ENCODE measurements at places on chromosomes 12 and 14.

- DNase-seq: no peak
Measured at GRCh38 chr14:54532111-54533012, 22.7 kb downstream of the CGRRF1 start.

DNA sequence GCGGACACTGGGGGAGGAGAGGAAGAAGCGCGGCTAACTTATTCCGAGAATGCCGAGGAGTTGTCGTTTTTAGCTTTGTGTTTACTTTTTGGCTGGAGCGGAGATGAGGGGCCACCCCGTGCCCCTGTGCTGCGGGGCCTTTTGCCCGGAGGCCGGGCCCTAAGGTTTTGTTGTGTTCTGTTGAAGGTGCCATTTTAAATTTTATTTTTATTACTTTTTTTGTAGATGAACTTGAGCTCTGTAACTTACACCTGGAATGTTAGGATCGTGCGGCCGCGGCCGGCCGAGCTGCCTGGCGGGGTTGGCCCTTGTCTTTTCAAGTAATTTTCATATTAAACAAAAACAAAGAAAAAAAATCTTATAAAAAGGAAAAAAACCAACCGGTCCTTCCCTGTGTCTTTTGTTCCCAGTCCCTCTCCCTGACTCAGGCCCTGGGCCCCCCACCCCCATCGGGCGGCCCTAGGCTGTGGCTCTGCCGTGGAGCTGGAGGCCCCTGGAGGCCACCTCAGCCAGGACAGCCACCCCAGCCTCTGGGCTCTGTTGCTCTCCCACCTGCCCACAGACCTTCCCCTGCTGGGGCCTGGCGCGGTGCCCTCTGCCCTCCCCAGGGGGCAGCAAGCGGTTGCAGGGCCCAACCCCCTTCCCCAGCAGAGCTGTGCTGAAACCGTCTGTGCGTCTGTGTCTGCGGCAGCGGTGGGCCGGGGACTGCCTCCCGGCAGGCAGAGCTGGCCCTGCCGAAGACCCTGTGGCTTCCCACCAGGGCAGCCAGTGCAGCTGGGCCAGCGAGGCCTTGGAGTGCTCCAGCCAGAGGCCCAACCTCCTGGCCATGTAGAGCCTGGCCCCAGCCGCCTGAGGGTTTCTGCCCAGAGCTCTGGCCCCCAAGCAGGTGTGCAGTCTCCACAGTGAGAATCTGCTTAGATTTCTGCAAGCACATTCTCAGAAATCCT lies 4.0 kb upstream of the CRIP2 start:
- no peak for DNase-seq

GRCh38 chr12:31618228-31619025 lies 27.5 kb upstream of the DENND5B start:
- DNase-seq: no peak

GRCh38 chr12:52814710-52815155 lies 817 bp upstream of the KRT4 start:
- no peak for DNase-seq

- DNase-seq: no peak
Measured at GRCh38 chr12:66683073-66683472, 4.2 kb upstream of the GRIP1 start.

DNA sequence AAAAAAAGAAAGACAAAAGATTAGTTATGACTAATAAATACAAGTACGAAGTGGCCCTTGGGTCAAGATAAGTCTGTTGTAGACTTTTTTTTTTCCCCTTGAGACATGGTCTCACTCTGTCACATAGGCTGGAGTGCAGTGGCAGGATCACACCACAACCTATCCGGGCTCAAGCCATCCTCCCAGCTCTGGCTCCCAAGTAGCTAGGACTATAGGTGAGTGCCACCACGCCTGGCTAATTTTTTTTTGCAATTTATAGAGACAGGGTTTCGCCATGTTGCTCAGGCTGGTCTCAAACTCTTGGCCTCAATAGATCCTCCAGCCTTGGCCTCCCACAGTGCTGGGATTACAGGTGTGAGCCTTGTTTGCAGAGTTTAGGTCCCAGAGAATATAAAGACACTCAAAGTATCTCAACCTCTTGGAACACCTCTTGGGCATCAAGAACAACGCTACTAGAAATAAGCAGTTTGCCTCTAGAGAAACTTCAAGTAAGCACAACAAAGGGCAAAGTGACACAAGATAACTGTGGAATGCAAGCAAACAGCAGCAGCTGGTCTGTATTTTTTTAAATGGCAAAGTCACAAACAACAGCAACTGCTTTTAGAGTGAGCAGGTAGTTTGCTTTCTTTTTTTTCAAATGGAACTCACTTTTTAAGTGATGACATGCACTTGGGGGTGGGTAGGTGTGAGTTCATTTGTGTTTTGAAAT lies 3.9 kb upstream of the MDM2 start:
- DNase-seq: no peak

- DNase-seq: no peak
Measured at GRCh38 chr14:28813810-28814209, 47.2 kb downstream of the FOXG1 start.

GRCh38 chr12:85029456-85029855 lies 6.6 kb downstream of the TSPAN19 start:
- DNase-seq: no peak

GRCh38 chr14:58647777-58648176 lies 10.0 kb downstream of the DACT1 start:
- no peak for DNase-seq

DNA sequence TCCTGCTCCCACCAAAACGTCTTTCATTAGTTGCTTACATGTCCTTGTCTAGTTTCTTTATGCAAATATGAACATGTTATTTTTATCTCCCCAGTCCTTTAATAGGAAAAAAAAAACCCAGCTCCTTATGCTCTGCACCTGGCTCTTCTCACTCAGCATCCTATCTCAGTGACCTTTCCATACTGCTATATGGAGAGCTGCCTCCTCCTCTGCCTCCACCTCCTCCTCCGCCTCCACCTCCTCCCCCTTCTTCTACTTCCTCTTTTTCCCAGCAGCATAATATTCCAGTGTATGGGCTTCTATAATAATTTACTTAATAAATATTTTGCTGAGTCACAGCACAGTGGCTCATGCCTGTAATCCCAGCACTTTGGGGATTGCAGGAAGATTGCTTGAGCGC lies 31.5 kb downstream of the ABCB9 start:
- no peak for DNase-seq

- DNase-seq: no peak
Measured at GRCh38 chr14:64612021-64612380, 62.2 kb downstream of the PPP1R36 start.

DNA sequence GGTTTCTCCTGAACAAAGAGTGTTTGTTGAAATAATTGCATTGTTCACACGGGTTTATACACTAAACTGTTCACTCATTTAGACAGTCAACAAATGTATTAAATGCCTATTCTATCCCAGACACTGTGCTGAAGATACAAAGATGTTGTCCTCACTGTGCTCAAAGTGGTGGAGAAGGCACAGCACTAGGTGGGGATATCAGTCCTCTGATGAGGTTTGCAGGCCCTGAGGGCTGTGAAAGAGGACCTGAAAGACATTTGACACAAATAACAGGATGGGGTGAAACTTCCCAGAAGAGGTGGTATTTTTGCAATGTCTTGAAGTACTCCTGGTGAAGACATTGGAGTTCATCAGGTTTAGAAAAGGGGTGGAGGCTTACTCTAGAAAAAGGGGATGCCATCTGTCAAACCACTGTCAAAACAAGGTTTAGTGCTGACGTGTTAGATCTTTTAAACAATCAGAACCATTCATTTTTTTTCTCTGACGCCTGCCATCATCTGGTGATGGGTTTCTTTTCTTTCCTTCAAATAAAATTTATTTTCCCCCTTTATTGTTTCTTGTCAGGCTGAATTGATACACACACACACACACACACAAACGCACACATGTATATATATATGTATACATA lies 69.5 kb downstream of the ACSS3 start:
- DNase-seq: no peak

DNA sequence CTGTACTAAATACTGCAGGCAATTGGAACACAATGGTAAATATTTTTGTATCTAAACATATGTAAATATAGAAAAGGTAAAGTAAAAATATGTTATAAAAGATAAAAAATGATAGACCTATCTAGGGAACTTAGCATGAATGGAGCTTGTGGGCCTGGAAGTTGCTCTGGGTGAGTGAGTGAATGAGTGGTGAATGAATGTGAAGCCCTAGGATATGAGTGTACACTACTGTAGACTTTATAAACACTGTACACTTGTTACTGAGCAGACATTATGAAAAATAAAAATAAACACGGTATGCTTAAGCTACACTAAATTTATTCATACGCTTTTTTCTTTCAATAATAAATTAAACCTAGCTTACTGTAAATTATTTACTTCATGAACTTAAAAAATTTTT lies 7.8 kb downstream of the FNTB start:
- no peak for DNase-seq

DNA sequence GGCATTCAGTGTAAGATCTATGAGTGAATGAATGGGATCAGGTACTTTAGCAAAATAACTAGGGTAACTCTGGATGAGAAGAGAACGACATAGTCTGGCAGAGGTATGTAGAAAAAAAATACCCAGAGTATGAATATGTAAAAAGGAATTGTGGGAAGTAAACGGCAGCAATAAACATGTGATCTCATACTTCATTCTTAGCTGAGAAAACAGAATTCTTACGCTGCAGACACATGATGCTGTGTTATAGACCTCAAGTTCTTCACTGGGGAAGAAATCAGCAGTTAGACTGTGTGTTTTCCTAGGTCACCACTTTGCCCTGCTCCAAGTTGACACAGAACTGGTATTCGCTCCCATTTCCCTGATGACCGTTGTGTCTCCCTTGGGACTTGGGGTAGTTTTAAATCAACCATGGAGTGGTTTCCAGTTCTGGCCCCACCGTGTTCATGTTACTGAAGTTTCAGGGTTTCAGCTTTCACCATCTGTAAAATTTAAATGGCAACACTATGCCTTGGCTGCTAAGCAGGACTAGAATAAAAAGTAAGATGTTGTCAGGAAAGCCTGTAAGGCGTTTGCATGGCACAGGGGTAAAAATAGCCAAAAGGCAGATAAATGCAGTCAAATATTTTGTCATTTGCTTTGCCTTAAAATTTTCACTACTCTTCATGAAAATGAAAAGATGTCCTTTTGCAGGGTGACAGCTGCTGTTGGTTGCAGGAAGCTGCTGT lies 223.7 kb downstream of the PELI2 start:
- DNase-seq: no peak

- DNase-seq: no peak
Measured at GRCh38 chr12:116545144-116545543, 14.0 kb upstream of the MAP1LC3B2 start.

DNA sequence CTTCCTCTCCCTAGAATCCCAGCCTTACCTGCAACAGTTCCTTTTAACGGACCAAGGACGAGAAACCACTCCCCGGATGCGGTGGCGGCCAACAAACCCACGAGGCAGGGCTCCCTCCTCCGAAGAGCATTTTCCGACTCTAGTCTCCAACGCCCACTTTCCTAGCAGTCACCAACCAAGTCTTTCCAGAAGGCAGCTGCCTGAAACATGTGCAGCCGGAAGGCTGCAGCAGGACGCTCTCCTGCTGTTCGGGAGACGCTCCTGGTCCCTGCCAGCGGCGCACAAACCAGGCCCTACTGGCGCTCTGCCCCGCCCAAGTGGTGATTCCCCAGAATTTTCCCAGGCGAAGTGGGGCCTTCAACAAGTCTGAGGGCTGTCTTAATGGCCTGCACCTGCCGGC lies 21.1 kb upstream of the ADAM20 start:
- DNase-seq: no peak

GRCh38 chr14:54535126-54535525 lies 25.4 kb downstream of the CGRRF1 start:
- no peak for DNase-seq

- no peak for DNase-seq
Measured at GRCh38 chr12:113351089-113351488, 7.3 kb upstream of the PLBD2 start.

- DNase-seq: no peak
Measured at GRCh38 chr14:92657457-92658142, 90.8 kb downstream of the LGMN start.

DNA sequence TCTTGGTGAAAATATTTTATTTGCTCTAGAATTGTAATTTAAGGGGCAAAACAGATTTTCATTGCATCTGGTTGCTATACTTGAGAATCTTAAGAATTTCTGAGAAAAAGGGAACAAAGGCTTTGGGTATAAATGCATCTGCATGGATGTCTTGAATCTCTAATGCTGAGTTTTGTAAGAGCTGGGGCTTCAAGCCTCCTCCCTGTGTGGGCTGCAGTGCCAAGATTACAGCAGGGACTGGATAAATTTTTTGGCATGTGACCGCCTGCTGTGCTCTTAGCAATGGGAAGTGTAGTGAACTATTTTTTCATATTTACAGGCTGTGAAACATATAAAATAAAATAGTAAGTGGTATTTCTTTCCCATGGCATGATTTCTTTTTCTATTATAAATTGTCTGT lies 70.0 kb downstream of the SLC38A6 start:
- no peak for DNase-seq

DNA sequence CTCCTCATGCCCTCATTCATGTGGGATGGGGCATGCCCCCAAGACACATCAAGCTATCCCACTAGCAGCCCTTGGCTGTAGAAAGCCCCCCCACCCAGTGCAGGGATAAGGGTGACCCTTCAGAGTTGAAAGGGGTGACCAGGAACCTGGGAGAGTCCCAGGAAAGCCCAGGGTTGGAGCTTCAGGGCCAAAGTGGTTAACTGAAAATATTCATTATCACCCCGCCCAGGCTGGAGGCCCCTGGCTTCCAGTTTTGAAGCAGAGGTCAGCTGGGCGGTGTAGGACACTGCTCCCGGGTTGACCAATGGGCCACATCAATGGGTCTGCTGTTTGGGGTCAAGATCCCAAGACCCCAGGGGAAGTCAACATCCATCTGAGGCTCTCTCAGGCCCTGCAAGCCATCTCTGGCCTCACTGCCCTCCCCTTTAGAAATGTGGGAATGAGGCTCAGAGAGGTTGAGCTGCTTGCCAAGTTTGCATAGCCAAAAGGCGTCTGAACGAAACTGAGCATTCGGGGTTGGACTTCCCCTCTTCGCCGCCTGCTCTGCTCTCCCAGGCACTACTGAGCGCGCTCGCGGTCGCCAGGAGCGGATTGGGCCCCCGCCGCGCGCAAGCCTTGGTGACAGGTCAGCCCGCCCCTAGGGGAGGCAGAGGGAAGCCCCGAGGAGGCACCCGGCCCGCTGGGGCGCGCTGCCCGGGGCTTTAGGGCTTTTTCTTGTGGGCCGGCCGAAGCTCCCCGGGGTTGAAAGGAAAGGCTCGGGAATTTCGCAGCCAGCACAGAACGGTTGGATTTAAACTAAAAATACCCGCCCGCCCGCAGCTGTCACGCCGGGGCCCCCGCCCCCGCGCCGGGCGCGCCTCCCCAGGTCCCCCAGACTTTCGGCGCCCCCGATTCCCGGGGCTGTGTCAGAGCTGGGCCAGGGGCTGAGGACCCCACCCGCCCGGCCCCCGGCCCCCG lies 576 bp downstream of the SYNE3 start:
- DNase-seq: no peak

GRCh38 chr12:32390572-32391219 lies 8.7 kb upstream of the FGD4 start:
- no peak for DNase-seq

Data from LNCaP clone FGC (cell line).